ENCODE measurements at places on chromosomes 6 and 20. TPM values are rescaled to one million over a fixed set of nuclear protein-coding genes. Genes with fewer than 3 reads are reported as not detected.

DNA sequence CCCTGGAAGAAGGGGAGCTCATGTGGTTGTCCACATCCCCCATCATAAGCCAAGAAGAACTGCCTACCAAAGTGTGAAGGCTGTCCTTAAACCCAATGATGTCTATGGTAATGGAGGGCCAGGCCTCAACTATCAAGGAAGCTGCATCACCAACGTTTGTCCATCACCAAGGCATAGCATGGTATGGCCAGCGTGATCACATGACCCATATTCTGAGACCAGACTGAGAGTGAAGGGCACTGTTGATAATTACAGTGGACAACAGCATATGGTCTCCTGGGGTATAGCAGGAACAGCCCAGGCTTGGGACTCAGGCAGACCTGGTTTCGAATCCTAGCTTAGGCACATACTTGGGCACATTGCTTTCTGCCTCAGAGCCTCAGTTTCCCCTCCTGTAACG is 218.2 kb upstream of the RREB1 start:
- DNase-seq, result no peak

DNA sequence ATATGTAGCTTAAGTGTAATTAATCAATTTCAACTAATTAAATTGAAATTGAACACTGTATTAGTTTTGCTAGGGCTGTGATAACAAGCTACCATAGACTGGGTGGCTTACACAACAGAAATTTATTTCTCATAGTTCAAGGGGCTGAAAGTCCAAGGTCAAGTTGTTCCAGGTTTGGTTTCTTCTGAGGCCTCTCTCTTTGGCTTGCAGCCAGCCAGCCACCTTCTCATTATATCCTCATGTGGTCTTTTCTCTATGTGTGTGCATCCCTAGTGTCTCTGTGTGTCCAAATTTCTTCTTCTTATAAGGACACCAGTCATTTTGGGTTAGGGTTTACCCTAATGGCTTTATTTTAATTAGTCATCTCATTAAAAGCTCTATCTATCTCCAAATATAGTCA is 611.7 kb downstream of the UTRN start:
- no peak for DNase-seq

- peak; percentile 20 for DNase-seq
Measured at GRCh38 chr6:115753446-115753845, 307.2 kb downstream of the FRK start.

DNA sequence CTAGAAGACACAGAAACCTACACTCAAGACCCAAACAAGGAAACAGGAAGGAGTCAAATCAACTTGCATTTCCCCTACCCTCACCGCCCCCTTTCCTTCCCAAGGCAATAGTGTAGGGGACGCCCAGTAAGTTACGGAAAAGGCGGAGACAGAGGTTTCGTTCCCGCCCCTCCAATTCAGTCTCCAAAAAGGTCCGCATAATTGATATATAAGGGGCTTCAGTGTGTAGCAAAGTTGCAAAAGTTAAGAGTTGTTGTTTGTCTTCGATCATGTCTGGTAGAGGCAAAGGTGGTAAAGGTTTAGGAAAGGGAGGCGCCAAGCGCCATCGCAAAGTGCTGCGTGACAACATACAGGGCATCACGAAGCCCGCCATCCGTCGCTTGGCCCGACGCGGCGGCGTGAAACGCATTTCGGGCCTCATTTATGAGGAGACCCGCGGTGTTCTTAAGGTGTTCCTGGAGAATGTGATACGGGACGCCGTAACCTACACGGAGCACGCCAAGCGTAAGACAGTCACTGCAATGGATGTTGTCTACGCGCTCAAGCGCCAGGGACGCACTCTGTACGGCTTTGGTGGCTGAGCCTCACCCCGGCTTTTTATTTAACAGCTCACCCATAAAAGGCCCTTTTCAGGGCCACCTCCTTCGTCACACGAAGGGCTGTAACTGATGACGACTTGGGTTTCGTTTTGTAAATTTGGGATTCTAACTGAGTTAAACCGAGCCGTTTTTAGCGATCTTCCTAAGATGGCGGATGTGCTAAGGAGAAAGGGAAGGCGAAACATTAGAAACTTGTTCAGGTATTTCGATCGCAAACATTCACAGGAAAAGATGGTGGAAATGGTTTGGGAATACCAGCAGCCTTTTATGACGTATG is 124.6 kb upstream of the BTN3A2 start:
- DNase-seq, result peak; percentile 55

- DNase-seq, result no peak
Measured at GRCh38 chr20:41714030-41714429, 95.9 kb upstream of the CHD6 start.

DNA sequence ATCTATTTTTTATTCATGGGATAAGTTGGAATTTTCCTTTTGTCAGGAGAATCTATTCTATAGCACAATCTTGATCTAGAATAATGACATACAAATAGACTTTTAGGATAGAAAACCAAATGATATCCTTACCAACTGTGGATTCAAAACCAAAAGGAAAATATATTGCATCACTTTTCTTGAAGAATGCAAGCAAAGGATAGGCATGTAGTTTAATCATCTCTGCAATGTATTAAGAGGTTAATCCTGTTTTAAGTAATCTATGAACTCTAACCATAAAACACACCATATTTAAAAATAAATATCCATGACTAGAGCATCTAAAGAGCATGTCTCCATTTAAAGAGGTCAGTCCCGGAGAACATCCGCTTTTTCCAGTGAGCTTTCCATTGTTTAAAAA is 106.7 kb upstream of the CNKSR3 start:
- no peak for DNase-seq

- peak; percentile 40 for DNase-seq
Measured at GRCh38 chr6:148144917-148145521, 197.6 kb upstream of the SASH1 start.

The TMEM170B gene
- 0.13 TPM for total RNA-seq

The DEFB124 gene
- not detected for total RNA-seq

All from bronchial epithelial cell (primary cell).